CD4-positive, alpha-beta T cell treated with Interleukin-21 for 1 hour (primary cell): ENCODE measurements at places on chromosomes 2 and 18.
A peak's percentile ranks its signal among the peaks of the same experiment; 100 is the strongest.

- no peak for DNase-seq
These were observed 115.4 kb downstream of the SCG2 start for GRCh38 chr2:223486751-223487150.

GRCh38 chr2:146994246-146994645 is 850.6 kb upstream of the ACVR2A start:
- no peak for DNase-seq

- DNase-seq: peak; percentile 64
These were observed 22.5 kb downstream of the STAT4 start for GRCh38 chr2:191128172-191128910.

- DNase-seq: no peak
These were observed 79.3 kb upstream of the CD28 start for GRCh38 chr2:203626952-203627681.

DNA sequence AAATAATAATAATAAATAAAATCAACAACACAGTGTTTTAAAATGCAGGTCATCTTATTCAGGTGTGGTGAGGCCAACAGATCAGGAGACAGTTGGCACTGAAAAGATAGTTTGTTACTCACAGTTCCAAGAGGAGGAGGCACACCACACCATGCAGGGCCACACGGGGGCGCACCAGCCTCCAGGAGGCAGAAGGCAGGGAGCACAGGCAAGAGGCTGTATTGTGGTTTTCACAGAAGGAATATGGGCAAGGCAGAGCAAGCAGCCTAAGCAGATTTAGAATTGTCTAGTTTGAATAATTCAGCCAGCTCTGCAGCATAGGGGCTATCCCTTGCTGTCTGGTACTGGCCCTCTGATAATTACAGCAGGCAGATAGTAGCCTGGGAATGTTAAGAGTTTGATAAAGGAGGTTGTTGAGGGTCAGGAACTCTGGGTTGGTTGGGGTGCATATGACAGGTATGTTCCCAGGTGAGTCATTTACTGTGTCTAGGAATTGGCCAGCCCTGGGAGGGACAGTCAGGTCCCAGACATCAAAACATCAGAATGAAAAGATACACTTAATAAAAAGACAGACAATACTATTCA is 31.3 kb downstream of the KIAA2012 start:
- no peak for DNase-seq

DNA sequence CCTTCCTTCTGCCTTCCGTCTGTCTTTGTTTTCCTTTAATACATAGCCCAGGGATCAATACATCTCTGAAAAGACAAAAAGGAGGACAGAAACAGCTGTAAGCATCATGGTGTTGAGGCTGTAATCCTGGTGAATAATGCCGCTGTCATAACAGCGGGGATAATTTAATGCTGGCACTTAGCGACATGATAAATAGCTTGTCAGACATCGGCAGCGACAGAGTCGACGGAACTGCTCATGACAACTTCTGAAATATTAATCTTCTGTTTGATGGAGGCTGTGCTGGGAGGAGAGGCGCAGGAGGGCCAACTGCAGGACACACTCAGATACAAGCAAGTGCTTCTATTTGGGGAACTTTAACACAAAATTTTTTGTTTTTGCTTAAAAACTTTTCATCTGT is 602.2 kb downstream of the GALR1 start:
- DNase-seq: no peak

- DNase-seq: no peak
These were observed 68.7 kb downstream of the DNAJC10 start for GRCh38 chr2:182784777-182785176.

GRCh38 chr18:63979409-63979920 is 9.6 kb downstream of the SERPINB8 start:
- peak; percentile 62 for DNase-seq

DNA sequence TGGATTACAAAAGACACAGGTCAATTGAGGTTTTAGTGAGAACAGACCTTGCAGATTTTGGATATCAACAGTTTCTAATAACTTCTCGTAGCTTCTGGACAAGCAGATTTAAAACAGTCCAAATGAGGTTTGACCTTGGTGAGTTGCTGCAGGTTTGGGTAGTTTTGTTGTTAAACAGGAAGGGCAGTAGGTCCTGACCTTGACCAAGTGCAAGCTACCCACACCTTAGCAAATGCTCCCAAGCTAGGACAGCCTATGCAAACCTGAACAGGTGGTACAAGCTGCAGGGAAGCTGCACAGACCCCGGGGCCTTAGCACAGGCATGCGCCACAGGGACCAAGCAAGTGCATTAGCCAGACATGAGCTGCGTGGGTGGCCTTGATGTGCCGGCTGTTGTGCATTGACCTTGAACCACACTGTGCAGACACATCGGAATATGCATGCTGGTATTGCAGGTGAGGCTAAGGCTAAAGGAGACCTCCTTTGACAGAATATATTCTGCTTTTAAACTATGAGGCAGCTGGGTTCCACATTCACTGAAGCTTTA is 40.2 kb upstream of the AGAP1 start:
- DNase-seq: no peak

DNA sequence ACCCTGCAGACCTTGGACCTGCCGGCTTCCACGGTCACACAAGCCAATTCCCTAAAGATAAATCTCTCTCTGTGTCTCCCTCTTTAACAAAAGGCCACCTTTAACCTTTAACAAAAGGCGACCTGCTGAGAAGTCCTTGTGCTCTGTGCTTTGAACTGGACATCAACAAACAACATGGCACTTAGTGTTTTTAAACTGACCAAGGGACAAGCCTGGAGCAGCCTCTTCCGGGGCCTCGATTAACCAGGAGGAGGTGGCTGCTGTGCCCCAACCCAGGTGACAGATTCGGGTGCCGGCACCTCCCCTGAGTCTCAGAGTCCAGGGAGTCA is 135.3 kb downstream of the RTP5 start:
- no peak for DNase-seq
